ENCODE measurements at places on chromosomes 1 and 21.

DNA sequence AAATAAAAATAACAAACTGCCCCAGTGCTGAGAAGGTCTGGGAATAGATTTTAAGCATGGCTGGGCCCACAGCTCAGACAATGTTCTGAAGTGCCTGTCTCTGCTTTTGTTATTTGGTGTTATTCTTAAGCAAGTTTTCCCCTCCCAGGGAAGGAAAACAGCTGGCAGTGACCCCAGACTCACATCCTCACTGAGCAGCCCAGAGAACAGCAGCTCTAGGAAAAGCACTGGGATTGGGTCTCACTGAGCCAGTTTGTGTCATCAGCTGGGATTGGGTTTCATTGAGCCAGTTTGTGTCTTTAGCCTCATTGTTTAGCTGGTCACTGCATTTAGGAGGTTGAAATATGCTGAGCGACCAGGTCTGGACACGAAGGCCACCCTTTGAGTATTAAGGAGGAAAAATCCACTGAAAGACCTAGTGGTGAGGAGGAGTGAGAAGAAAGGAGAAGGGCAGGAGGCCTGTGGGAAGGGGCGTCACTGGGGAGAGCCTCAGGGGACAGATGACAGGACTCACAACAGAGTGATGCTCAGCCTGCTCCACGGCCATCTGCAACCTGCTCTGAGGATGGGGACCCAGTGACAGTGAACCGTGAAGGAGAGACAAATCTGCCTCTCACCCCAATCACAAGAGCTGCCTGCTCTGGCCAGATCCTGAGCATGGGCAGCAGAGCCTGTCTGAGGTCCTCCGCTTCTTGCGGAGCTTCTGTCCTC lies 103.8 kb downstream of the TOMM20 start:
- DNase-seq = no peak

GRCh38 chr1:204368996-204369726 lies 9.4 kb upstream of the PLEKHA6 start:
- DNase-seq = no peak

DNA sequence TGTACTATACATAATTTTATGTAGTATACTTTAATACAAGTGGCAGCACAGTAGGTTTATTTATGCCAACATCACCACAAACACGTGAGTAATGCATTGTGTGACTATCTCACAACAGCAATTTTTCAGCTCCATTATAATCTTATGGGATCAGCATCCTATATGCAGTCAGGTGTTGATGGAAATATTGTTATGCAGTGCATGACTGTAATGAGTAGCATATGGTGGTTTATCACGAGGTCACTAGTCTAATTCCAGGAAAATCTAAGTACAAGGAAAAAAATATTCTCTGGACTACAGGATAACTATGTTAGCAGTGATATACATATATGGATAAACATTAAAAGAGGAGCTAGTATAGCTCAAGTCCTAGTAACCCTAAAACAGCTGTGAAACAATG lies 69.0 kb downstream of the ATP1B1 start:
- DNase-seq = no peak

DNA sequence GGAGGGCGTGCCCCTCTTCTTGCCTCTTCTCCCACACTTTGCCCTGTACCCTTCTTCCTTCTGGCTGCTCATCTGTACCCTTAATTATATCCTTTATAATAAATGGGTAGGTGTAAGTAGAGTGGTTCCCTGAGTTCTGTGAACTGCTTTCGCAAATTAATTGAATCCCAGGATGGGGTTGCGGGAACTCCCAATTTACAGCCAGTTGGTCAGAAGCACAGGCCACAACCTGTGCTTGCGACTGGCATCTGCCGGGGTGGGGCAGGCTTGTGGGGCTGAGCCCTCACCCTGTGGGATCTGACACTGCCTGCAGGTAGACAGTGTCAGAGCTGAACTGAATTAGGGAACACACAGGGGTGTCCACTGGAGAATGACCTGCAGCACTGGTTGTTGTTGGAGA lies 244.9 kb downstream of the KCNJ6 start:
- no peak for DNase-seq

DNA sequence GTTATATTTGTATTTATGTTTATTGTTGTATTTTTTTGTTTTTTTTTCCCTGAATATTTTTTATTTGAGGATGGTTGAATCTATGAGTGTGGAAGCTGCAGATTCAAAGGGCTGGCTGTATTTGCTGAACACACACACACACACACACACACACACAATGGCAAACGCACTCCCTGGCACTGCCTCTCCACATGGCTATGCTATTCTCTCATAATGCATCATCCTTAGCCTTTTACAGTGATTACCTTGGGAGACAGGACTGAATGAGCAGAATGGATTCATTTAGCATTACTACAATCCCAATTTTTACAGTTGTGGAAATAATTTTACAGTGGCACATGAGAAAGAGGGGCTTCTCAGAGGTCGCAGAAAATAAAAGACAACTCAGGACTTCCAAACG lies 390.1 kb downstream of the PCP4 start:
- DNase-seq = no peak

GRCh38 chr1:10838541-10838940 lies 42.1 kb upstream of the CASZ1 start:
- no peak for DNase-seq

DNA sequence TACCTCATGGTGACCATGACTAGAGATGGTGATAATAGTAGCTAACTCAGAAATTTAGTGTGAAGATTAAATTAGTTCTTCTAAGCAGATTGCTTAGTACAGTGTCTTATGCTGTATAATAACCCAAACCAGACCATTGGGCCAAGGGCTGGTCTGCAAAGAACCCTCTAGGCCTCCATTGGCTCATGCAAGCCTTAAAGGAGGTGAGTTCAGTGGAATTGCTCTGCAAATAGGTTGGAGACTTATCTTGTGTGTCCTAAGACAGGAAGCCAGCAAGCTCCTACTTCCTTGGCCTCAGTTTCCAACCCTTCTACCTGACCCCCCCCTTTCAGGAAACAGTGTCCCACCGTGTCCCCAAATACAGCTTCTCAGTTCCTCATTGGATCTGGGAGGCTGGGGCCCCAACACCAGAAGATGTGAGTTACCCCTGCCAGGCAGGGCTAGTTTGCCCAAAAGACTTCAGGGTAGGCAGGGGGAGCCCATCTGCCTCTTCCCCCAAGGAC lies 1.9 kb upstream of the MEF2D start:
- DNase-seq = no peak

GRCh38 chr1:30757352-30758120 lies at the start of gene LAPTM5:
LAPTM5 (minus strand) TSS chr1:30757774; CDS start chr1:30757745, 29 bp downstream.
- no peak for DNase-seq

- DNase-seq = no peak
Measured at GRCh38 chr1:47855230-47855629, 142.0 kb downstream of the TRABD2B start.

DNA sequence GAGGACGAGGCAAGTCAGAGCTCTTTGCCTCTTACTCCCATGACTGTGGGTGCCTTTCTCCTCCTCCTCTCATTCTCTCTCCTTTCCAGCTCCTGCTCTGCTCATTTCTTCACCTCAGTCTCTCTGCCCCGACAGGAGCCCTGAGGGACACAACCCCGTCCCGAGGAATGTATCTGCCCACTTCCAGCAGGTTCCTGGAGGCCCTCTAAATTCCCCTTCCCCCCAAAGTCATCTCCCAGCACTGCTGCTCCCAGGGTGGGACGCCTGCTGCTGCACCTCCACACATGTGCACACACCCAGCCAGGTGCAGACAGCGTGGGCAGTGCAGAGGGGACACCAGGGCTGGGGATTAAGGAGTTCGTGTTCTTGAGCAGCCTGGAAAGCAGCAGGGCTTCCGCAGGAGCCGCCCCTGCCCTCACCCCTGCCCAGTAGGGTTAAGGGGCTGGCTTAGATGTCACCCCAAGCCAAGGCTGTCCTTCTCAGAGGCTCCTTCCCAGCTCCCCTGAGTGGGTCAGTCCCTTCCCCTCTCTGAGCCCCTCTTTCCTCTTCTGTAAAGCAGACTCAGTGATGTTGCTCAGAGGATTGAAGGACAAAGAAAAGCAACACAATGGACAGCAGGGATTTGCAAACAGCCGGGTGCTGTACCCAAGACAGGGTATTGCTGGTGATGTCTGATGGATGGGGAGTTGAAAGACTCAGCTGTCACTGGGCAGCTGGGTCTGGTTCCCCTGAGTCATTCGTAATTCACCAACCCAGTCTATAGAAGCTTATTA lies 346.0 kb downstream of the MATN1 start:
- DNase-seq = no peak

GRCh38 chr1:38151399-38151798 lies 104.8 kb upstream of the POU3F1 start:
- DNase-seq = no peak

- no peak for DNase-seq
Measured at GRCh38 chr1:109689844-109690405, 2.3 kb downstream of the GSTM1 start.

- no peak for DNase-seq
Measured at GRCh38 chr21:19692231-19692630, 1288.6 kb upstream of the TMPRSS15 start.

DNA sequence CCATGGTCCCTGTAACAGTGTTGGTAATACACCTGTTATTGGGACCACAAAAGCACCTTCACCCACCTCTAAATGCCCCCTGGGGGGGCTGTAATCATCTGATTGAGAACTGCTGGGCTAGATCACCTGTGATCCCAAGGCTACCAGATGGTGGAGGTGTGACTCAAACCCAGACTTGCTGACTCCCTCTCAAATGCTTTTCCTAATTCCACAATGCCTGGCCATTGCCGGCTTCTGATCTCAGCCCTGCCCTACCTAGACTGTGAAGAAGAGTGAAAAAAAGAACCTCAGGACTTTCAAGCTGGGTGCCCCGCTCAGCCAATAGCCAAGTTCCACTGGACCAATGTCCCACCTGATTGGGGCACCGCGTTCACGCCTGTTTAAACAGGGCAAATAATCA lies 9.6 kb downstream of the TMEM9 start:
- DNase-seq = no peak

- no peak for DNase-seq
Measured at GRCh38 chr1:109592916-109593315, 26.5 kb downstream of the GNAT2 start.

DNA sequence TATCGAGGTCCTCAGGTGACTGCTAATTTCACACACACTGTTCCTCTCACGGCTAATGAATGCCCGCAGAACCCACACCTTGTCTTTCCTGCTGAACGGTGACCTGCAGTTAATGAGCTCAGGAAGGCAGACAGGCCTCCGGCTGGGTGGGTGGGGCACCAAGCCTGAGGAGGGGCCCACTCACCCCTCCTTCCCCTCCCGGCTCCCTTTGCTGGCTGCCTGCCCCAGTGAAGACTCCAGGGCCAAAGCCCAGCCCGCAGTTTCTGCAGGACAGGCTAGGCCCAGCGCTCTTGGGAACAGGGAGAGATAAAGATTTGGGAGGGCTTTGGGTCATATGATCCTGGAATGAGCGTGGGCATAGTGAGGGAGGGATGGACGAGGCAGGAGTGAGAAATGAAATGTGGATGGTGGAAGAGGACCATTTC lies 26.4 kb downstream of the FOXO6 start:
- DNase-seq = peak; percentile 83

- DNase-seq = no peak
Measured at GRCh38 chr1:31007462-31007991, 58.0 kb downstream of the PUM1 start.

DNA sequence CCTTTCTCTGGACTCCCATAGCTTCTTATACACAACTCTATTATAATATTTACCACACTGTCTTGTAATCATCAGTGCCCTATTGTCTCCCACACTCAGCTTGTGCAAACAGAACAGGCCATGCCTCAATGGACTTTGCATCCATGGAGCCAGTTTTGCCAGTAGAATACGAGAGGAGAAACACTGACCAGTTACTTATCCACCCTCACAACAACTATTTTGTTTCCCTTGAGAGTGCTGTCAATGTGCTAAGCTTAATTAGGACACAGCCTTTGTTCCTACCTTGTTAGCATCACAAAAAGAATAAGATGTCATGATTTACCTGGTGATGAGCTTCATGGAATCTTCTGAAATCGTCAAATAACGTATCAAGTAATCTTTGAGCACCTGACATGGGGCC lies 18.1 kb upstream of the LRRC52 start:
- DNase-seq = no peak

- no peak for DNase-seq
Measured at GRCh38 chr1:159869173-159869572, 6.7 kb upstream of the VSIG8 start.

- DNase-seq = no peak
Measured at GRCh38 chr1:19596065-19596713, 47.9 kb upstream of the NBL1 start.

- DNase-seq = no peak
Measured at GRCh38 chr1:76615253-76616035, 251.8 kb upstream of the ST6GALNAC5 start.

GRCh38 chr1:89594096-89594740 lies 38.7 kb upstream of the LRRC8C start:
- no peak for DNase-seq

DNA sequence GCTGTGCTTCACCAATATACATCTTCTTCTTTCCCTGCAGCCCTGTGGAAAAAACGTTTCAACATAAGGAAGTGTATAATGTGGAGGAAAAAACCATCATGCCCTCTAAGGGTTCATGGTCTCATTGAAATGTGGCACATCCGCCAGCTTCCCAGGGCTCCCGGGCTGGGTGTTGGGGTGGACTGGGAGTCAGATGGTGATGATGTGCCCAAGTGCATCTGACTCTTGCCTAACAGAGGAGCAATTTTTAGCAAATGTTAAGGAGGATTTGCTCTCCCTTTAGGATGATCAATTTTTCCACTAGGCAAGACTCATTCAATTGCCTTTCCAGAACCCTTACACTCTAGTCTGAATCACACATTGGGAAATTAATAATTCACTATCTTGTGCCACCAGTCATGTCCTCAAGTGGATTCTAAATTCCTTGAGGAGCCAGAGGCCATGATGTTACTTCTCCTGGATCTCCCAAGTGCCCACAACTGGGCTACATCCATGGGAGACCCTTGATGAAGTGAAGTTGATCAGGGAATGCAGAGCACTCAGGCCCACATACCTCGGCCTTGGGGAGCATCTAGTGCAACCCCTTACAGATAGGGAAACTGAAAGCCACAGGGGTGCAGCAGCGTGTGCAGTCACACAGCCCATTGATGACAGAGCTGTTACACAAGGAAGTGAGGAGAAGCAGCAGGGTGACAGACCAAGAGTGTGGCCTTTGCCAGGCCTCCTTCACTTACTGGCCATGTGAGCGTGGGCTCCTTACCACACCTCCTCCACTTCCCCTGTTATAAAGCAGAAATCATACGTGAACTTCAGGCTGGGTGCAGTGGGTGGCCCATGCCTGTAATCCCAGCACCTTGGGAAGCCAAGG lies 100.0 kb upstream of the SLC44A3 start:
- no peak for DNase-seq

- DNase-seq = no peak
Measured at GRCh38 chr1:29708381-29708780, 472.1 kb downstream of the PTPRU start.

DNA sequence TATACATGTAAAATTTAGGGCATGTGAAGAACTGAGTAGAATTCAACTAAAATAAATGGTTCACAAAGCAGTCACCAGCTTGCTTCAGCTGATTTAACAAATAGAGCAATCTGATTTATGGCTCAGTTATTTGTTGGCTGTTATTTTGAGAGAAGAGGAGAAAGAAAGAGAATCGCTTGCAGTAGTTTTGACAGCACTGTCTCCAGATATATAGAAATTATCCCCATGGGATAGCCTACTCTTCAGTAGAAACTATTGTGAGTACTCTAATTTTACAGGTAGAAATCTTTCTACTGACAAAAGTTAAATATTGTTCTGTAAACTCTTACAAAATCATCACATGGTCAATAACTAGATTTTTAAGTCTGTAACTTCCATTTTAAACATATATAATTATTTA lies 1098.2 kb downstream of the MRPL39 start:
- DNase-seq = no peak
